ENCODE measurements at places on chromosomes 7 and 10. TPM values are rescaled to one million over a fixed set of nuclear protein-coding genes. Genes with fewer than 3 reads are reported as not detected.

STAMBPL1 gene
- 22.8 TPM for total RNA-seq

DNA sequence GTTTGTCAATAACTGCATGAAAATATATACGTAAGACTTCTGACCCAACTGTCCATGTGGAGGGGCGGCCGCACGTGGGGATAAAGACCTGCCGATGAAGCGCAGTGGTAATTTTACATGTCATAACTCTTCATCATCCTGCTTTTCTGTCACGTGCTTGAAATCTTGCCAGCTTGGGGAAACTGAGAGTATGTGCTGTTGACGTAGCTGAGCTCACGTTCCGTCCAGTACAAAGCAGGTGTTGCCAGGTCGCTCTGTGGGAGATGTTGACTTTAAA lies 105.1 kb downstream of the INPP5A start:
- DNase-seq: no peak

SCART1 gene
- 0.20 TPM for total RNA-seq

EFCAB10 gene
- total RNA-seq: 0.39 TPM

GRCh38 chr10:110923856-110924493 lies 4.6 kb downstream of the SHOC2 start:
- no peak for DNase-seq

- no peak for DNase-seq
Measured at GRCh38 chr10:61749291-61749690, 86.6 kb downstream of the CABCOCO1 start.

- no peak for DNase-seq
Measured at GRCh38 chr10:84204122-84204521, 9.8 kb downstream of the CDHR1 start.

GRCh38 chr7:18224138-18224537 lies 196.5 kb upstream of the PRPS1L1 start:
- DNase-seq: no peak

FFAR4 gene
- not detected for total RNA-seq

DNA sequence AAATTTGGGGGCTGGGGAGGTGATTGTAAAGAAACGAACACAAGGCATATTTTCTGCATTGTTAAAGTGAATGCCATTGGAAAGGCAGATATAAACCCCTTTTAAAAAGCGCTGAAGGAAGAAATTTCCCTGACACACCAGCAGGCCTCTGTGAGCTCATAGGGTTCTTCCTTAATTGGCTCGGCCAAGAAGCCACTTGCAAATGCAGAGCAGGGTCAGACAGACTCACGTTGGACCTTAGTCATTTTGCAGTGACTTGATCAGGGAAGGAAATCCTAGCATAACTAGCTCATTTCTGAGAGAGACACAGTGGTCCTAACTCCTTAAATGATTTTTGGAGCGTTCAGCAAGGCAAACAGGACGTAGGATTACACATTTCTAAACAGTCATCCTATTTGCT lies 1461.4 kb downstream of the GATA3 start:
- no peak for DNase-seq

- no peak for DNase-seq
Measured at GRCh38 chr10:124990671-124991625, 49.0 kb downstream of the ZRANB1 start.

- no peak for DNase-seq
Measured at GRCh38 chr10:11110539-11110938, 92.9 kb downstream of the CELF2 start.

DNA sequence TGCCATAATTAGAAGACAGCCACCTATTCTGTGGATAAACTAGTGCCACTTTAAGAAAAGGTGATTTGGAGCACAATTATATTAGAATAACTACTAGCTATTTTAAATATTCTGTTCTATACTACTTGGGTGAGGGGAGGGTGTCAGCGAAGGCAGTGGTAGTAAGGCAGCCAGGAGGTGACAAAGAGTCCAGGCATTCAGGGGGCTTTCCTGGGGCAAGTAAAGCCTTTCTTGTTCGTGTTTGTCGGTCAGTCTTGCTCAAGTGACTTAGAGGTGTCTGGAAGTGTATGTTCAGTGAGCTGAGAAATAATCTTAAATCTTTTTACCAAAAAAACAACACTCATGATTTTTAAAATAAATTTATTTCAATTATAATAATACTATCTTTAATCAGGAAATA lies 34.4 kb downstream of the ADD3 start:
- no peak for DNase-seq

- DNase-seq: no peak
Measured at GRCh38 chr7:132309102-132309805, 267.0 kb downstream of the PLXNA4 start.

ST7 gene
- 36.8 TPM for total RNA-seq

NMT2 gene
- total RNA-seq: 28.3 TPM

DNA sequence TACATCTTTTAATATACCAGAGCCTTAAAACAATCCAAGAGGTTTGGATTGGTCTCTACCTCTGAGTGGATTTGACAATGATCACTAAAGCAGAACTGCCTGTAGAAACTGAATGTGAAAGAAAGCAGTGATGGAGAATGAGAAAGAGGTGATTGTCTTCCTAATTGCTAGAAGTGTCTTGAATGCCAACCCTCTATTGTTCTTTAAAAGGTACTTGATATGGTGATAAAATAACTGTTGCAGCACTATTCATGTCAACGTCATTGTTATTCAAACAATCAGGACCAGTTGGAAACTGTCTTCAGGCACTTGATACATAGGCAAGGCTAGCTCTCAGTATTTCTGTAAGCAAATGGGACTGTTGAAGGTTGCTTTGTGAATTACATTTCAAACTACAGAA lies 47.9 kb upstream of the ITPRID1 start:
- no peak for DNase-seq

TPST1 gene
- total RNA-seq: 61.0 TPM

GRCh38 chr7:50142425-50143017 lies 49.5 kb upstream of the ZPBP start:
- peak; percentile 37 for DNase-seq

DNA sequence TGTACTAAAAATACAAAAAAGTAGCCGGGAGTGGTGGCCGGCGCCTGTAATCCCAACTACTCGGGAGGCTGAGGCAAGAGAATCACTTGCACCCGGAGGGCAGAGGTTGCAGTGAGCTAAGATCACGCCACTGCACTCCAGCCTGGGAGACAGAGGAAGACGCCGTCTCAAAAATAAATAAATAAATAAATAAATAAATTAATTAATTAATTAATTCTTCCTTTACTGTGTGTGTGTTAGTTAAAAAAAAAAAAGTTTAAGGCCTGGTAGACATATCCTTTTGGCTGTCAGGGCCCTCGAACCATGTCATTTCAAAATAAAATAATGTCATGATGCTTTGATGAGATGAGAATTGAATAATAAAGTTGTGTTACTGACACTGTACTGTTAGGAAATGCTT lies 81.3 kb downstream of the ZNF467 start:
- no peak for DNase-seq

Data from M059J (cell line).